Activated naive CD4-positive, alpha-beta T cell (primary cell): ENCODE measurements at places on chromosomes 7 and 10.

DNA sequence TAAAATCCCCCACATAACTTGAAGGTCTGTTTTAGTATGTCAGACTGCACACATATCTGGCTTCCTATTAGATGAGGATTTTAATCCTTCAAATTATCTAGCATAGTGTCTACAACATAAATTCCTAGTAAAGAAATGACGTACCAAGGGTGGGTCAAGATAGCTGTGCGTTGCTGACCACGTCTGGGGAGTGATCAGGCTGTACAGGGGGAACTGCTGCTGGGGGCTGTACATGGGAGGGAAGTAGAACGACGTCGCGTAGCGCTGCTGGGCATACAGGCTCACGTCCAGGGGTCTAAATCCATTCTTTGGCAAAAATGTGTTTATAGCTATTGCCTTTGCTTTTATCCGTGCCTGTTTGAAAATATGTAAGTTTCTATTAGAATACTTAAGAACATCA lies 102.3 kb downstream of the LARP4B start:
- DNase-seq: no peak

GRCh38 chr10:76319661-76320060 lies 888.2 kb downstream of the LRMDA start:
- no peak for DNase-seq

DNA sequence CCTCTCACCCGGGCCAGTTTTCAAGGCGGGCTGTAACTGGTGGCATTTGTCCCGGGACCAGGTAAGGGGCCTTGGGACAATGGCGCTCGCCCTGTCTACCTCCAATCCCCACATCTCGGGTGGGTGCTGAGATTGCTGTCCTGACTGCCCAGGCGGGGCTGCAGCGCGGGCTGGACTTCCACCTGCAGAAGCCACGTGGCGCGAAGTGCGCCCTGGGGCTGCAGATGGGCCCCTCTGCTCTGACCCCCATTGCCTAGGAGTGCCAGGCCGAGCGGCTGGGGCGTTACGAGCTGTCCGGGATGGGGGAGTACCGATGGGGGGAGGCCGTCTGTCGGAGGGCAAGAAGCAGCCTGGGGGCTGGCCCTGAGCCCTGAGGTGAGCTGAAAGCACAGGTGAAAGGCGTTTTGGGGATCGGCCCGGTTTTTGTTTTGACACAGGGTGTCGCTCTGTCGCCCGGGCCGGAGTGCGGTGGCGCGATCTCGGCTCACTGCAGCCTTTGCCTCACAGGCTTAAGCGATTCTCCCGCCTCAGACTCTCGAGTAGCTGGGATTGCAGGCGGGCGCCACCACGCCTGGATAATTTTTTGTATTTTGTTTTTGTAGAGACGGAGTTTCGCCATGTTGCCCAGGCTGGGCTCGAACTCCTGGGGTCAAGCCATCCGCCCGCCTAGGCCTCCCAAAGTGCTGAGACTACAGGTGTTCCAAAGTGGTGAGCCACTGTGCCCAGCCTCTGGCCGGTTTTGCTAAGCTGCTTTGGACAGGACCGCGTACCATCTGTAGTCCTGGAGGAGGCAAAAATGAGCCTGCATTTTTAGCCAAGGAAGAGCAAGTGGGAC lies at the start of gene SFXN2:
Gene SFXN2 (plus strand): TSS at position 16 of the 835 bp plus-strand sequence. CDS start 12,001 bp downstream, outside the sequence.
- no peak for DNase-seq

DNA sequence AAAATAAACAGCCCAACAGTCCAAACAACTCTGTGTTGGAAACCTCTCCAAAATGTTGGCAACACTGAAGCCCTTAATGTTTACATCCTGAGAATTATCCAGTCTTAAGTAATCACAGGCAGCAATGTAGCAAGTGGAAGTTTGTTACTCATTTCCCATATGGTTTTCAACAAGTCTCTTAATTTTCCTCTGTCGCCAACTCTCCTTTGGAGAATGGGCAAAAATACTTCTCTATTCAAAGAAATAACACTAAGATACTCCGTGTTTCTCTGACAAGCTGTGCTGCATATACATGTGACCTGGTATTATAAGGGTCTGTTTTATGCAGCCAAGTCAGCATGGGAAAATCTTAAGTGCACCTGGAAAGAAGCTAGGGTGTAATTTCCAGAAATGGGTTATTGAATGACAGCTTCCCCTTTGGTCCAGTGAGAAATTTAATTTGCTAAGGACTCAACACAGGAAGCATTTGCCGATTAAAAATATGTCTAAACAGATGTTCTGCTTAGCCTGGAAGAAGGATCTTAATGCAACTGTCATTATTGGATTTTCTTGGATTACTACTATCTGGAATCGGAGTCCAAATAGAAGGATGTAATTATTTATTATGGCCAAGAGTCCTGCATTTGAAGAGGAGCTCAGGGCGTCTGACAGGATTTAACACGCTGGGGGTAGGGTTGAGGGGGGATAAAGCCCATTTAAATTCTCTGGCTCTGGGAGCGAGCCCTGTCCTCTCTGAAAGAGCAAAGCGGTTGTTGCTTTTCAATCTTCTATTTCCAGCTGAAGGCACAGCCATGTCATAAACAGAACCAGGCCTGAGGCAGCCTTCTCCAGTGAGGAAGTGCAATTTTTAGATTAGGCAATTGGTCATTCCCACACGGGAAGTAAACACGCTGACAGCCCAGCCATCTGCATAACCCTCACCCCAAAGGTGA lies 73.1 kb downstream of the TLL2 start:
- no peak for DNase-seq

- no peak for DNase-seq
These were observed 19.3 kb downstream of the PAPOLB start for GRCh38 chr7:4842319-4843064.

GRCh38 chr10:7264313-7264756 lies 146.5 kb downstream of the SFMBT2 start:
- no peak for DNase-seq

DNA sequence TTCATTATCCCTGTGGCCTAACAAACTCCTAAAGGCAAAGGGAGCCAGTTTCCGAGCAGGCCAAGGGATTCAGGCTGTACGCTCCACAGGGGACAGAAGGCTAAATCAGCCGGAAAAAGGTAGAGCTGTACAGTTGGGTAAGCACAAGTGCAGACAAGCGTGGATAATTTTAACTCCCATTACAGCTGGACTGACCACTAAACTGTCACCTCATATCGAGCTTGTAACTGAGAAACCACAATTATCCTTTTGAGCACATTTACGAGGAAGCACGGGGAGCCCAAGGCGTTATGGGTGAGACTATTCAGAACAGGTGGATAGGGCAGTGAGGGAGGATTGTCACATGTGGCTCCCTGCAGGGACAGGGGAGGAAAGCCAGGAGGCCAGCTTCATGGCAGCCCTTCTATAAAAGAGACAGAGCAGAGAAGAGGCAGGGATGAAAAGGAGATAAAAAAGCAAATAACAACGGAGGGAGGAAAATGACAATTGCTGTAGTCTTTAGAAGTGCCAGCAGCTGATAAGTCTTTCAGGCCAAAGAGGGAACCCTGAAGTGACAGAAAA lies 288.0 kb downstream of the FGFR2 start:
- DNase-seq: no peak

DNA sequence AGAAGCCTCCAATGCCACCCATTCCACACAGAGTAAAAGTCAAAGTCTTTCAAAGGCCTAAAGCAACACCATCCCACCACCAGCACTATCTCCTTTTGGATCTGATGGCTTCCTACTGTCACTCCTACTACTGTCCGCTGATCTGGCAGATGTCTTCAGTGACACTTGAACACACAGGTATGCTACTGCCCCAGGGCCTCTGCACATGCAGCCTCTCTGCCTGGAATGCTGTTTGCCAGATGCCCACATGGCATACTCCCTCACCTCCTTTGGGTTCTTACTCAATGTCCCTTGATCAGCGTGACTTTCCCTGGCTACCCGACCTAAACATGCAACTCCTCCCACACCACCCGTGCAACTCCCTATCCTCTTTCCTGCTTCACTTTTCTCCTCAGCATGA lies 512.4 kb downstream of the KCNMA1 start:
- DNase-seq: no peak

DNA sequence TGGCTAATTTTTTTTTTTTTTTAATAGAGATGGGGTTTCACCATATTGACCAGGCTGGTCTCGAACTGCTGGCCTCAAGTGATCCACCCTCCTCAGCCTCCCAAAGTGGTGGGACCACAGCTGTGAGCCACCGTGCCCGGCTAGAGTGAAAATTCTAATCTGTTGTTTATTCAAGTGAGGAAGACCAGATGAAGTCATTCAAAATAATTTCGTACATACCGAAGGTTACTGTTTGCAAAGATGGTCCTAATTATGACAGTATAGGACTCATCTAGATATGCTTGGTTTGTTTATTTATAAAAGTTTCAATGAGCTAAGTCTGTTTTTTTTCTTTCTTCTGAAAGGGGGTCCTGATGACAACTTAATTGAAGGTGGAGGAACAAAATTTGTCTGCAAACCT lies 376.8 kb downstream of the EXOC4 start:
- no peak for DNase-seq

DNA sequence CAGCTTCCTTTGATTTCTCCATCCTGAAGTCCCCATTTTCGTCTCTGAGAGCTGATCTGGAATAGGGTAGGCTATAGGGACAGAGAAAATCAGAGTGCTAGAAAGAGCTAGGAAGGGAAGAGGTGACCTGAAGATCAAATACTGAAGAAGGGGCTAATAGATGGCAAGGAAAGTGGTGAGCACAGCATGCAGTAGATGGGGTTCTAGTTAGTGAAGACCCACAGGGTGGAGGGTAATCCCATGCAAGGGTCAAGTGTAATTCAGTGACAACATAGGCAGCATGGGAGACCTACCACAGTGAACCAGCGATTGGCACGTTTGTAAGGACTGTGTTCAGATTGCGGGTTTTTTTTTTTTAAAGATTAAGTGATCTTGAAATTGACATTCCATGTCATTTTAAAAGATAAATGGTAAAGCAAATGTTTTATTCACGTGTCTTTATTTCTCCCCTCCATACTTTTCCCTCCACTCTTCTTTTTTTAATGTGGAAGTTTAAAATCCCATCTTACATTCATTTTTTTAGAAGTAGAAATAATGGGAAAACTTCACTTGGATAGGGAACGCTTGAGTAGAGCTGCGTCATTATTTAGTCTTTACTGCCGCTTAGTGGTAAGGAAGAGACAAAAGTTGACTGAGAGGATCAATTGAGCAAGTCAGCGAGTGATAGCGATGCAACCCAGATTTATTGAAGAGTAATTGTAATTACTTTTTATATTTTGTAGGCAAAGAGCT lies 21.0 kb upstream of the ABI1 start:
- no peak for DNase-seq
